ENCODE measurements at places on chromosomes 7 and 10.

- no peak for DNase-seq
Measured at GRCh38 chr10:79404231-79404609, 41.2 kb downstream of the ZCCHC24 start.

DNA sequence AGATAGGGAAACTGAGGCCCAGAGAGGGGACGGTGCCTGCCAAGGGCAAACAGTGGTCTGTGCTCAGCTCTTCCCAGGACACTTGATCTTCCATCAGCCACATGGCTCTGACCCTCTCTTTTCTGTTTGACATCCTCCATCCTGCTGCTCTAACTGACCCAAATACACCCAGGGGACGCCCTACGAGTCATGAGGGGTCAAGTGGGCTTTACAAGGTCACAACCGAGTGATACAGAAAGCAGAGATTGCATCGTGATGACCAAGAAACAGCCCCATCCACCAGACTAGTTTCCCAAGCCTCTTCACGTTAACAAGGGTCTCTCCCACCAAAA is 131.2 kb upstream of the UNC5B start:
- DNase-seq: no peak

DNA sequence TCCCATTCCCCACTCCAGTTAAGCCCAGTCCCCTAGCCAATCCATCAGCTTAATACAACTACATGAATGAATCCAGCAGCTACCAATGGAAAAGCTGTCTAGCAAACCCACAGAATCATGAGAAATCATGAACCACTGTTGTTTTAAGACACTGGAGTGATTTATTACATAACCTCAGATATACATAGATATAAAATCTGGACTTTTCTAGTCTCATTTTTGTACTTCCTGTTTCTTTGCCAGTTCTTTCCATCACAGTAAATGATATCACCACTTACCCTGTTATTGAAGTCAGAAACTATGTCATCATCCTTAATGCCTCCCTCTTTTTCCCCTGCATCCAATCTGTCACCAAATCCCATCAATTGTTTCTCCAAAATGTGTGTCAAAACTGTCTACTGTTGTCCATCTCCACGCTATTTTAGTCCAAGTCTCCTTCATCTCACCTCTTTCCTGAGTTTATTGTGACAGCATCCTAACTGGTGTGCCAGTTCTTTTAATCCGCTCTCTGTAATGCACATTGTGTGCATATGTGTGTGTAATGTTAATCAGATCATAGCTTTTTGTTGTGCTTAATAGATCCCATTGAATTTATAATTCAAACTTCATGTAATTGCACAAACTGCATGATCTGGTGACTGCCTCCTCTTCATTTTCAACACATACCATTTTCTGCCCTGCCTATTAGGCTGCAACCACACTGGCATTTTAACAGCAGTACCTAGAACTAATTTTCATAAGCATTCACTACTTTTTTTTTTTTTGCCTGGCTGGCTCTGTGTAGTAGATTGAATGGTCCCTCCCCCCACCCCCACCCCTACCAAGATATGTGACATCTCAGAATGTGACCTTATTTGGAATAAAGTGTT is 56.0 kb downstream of the MKLN1 start:
- no peak for DNase-seq

DNA sequence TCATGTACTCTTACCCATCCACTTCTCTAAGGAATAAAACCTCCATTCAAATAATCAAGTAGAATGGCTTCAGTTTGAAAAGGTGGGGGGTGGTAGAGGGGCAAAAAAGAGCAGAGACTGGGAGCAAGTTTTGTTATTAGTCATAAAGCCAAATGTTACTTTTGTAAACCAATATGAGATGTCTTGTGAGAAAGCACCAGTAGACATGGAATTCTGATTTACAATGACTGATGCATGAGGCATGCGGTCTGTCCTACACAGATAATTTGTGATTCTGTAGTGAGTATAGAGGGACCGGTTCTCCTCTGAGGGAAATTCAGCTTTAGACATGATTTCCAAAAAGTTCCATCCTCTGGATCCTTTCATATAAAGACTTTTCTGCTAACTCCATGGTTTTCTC is 12.9 kb upstream of the ABCA13 start:
- no peak for DNase-seq

GRCh38 chr10:72610466-72610865 is 15.4 kb downstream of the MICU1 start:
- DNase-seq: no peak

GRCh38 chr10:4059471-4060138 is 274.6 kb upstream of the KLF6 start:
- no peak for DNase-seq

DNA sequence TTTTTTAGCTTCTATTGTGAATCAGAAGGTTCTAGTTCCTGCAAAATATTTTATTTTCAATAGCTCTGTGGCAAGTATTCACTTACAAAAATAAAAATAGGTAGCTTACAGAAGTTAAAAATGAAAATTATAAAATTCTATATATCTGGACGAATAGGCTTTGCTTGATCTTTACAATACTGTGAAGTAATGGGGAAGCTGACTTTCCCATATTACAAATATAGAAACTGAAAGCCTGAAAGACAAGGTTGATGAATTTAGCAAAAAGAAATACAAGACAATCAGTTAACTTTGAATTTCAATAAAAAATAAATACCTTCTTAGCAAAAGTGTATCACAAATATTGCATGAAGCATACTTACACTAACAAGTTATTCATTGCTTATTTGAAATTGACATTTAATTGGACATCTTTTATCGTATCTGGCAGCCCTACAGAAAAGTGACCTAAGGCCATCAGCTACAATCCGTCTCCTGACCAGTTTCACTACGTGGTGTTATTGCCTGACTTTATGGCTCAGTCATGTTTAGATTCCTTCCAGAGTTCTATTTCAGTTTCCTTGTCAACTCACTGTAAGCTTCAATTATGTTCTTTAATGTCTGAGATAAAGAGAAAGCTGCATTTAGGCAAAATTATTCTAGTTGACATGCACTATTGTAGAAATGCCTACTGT is 310.5 kb upstream of the HGF start:
- DNase-seq: no peak

DNA sequence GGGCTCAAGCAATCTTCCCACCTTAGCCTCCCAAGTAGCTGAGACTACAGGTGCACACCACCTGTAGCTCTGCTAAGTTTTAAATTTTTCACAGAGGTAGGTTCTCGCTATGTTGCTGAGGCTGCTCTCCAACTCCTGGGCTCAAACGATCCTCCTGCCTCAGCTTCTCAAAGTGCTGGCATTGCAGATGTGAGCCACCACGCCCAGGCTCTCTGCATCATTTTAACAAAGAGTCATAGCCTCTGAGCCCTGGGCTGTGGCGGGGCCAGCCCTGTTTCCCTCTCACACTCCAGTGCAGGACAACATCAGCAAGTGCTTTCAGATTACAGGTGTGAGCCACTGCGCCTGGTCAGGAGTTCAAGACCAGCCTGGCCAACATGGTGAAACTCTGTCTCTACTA is 102.5 kb downstream of the COL26A1 start:
- no peak for DNase-seq

DNA sequence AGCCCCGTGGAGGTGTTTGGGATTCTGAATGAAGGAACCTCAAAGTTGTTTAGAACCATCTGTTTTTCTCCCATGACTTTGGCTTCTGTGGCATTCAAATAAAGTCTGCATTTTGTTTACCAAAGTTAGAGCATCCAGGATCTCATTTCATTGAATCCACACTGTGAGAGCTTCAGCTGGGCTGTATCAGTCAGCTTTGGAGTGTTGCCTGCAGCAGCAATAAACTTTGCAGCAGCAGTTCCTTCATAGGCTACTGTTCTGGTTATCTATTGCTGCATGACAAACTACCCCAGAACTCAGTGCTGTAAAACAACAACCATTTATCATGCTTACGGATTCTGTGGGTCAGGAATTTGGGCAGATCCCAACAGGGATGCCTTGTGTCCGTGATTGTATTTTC is 1575.2 kb upstream of the LRRTM3 start:
- no peak for DNase-seq

DNA sequence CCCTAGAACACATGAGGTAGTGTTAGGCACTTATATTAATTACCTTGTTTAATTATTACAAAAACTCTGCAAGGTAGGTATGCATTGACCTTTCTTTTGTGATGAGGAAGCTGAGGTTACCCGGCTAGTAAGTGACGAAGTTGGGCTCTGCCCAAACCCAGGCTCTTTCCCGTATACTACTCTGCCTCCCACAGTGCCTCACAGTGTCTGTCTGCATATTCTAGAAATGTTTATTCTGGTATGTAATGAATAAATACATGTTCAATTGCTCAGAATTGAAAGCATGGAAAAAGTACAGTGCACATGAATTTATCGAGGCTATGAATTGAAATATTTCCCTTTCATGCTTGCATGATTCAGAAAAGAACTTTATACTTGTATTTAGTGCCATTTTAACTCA is 304.9 kb downstream of the PHTF2 start:
- DNase-seq: no peak

DNA sequence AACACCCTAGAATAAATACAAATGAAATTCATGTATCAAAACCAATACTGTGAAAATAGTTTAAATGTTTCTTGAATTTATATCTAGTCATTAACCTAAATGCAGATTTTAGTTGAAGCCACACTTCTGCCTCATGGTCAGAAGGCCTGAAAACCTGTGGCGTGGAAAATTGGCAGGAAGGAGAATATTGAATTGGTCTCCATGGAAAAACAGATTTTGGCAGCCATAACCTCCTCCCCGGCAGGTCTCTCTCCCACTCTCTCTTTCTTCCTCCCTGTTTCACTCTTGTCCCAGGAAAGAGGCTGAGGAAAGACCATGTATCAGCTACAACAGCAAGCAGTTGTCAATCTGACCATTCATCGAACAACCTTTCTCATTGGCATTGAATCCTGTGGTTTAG is 160.6 kb upstream of the YAE1 start:
- no peak for DNase-seq

GRCh38 chr10:49281461-49281860 is 17.5 kb upstream of the C10orf71 start:
- no peak for DNase-seq

GRCh38 chr7:131625817-131626372 is 69.5 kb upstream of the PODXL start:
- no peak for DNase-seq

All from stimulated activated CD8-positive, alpha-beta memory T cell treated with anti-CD3 and anti-CD28 coated beads, Interleukin-4, amount 100 ng/mL, for 1 hour (primary cell).